ENCODE measurements at places on chromosomes 1 and 21.

- peaks cover 1% of the 10 kb centered on the region for H3K4me1 ChIP-seq
- no peaks in the 10 kb centered on the region for H3K27me3 ChIP-seq
- peaks cover 5% of the 10 kb centered on the region for H3K36me3 ChIP-seq
- no peak overlapping the region for H3K27ac ChIP-seq
- H3K4me3 ChIP-seq = no peak overlapping the region
These were observed 105.1 kb downstream of the PCBP3 start for GRCh38 chr21:45748593-45748992.

DNA sequence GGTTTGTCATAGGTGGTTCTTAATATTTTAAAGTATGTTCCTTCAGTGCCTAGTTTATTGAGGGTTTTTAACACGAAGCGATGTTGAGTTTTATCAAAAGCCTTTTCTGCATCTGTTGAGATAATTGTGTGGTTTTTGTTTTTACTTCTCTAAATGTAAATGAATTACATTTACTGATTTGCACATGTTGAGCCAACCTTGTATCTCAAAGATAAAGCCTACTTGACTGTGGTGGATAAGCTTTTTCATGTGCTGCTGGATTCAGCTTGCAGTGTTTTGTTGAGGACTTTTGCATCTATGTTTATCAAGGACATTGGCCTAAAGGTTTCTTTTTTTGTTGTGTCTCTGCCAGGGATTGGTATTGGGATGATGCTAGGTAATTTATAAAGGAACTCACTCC, 142.5 kb downstream of the PRDM2 start:
- peaks cover 25% of the 10 kb centered on the region for H3K27me3 ChIP-seq
- no peak overlapping the region for H3K27ac ChIP-seq
- no peak overlapping the region for H3K4me3 ChIP-seq
- H3K36me3 ChIP-seq = no peaks in the 10 kb centered on the region
- DNase-seq = no peak

GRCh38 chr1:86852289-86852688, 61.6 kb downstream of the SELENOF start:
- no peak overlapping the region for H3K27ac ChIP-seq
- no peaks in the 10 kb centered on the region for H3K4me1 ChIP-seq
- no peaks in the 10 kb centered on the region for H3K27me3 ChIP-seq
- no peaks in the 10 kb centered on the region for H3K36me3 ChIP-seq

DNA sequence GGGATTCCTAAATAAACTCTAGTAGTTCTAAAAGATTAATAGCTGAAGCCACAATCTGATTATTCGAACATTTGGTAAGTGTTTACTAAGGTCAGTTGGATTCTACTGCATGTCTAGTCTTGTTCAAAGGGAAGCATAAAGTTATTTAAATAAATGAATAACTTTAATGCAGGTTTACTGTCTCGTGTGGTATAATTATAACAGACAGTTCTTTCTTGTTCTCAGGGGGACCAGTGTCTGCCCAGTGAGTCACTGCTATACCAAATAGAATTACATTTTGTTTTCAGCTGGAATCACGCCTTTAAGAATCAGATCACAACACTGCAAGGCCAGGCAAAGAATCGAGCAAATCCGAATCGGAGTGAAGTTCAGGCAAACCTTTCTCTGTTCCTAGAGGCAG, 45.1 kb downstream of the SMG7 start:
- H3K4me3 ChIP-seq = no peak overlapping the region
- peaks cover 4% of the 10 kb centered on the region for H3K4me1 ChIP-seq
- DNase-seq = no peak
- no peak overlapping the region for H3K27ac ChIP-seq

DNA sequence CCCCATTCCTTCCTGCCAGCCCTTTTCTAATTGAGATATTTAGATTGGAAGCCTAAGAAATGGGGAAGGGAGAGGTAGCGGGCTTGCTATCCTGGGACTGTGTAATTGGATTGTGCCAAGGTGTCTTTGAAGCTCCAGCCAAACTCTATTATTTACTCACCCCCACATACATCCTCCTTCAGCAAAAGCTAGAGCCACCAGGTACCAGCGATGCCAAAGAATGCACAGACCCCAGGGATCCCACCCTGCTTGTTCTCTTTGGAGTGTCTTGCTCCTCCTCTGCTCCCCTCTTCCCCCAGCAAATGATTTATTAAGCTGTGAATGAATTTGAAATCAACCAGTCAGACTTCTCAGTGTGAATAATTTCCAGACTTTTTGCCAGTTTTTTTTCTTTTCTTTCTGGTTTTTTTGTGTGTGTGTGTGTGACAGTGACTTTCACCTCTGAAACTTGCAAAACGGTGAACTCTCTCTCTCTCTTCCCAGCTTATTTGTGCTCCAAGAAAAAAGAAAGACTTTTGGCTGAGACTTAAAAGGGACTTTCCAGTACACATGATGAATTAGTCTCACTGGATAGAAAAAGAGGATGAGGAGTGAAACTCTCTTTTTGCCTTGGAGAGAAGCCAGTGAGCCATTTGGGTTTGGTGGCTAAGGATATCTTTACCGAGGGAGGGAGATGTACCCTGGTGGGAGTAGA, 1.8 kb downstream of the VASH2 start:
- peaks cover 2% of the 10 kb centered on the region for H3K36me3 ChIP-seq
- H3K4me1 ChIP-seq = peaks cover 9% of the 10 kb centered on the region
- no peak for DNase-seq

DNA sequence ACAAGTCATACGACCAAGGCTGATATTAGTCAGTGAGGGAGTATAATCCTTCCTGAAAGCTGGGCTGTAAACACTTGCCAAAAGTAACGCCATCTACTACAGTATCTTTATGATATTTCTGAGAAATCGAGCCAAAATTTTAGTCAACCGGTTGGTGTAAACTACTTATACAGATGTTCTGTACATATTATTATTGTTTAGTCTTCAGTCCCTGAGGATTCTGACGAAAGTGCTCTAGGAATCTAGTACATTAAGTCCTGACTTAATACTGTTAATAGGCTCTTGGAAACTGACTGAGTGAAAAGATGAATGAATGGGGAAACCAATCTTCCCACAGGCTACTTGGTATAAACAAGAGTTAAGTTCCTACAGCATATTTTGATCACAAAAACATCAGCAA, 274.3 kb downstream of the USP25 start:
- no peak for DNase-seq
- H3K36me3 ChIP-seq = no peaks in the 10 kb centered on the region
- no peak overlapping the region for H3K4me3 ChIP-seq
- H3K4me1 ChIP-seq = no peaks in the 10 kb centered on the region

DNA sequence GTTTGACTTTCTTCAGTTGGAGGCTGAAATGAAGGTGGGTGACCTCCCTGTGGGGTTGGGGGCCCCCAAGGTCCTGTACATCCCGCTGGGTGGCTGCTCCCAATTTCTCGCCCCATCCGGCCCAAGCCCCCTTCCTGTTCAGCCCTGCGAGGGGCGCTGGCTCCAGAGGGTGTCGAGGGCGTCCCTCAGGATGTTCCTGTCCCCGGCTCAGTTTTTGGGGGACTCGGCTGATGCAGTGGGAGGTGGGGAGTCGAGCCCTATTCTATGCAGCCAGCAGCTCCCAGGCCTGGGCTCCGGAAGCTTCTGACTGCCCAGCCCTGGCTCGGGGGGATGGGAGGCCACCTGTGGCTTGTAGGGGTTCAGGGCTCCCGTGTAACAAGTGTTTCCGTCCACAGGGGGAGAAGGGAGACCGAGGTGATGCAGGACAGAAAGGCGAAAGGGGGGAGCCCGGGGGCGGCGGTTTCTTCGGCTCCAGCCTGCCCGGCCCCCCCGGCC, 38.2 kb downstream of the SLC19A1 start:
- no peaks in the 10 kb centered on the region for H3K27me3 ChIP-seq
- no peak overlapping the region for H3K27ac ChIP-seq
- peaks cover 3% of the 10 kb centered on the region for H3K36me3 ChIP-seq
- no peak overlapping the region for H3K4me3 ChIP-seq
- DNase-seq = no peak
- peaks cover 2% of the 10 kb centered on the region for H3K4me1 ChIP-seq

- no peaks in the 10 kb centered on the region for H3K4me1 ChIP-seq
- no peak for DNase-seq
- H3K27ac ChIP-seq = no peak overlapping the region
- H3K36me3 ChIP-seq = no peaks in the 10 kb centered on the region
- no peak overlapping the region for H3K4me3 ChIP-seq
- H3K27me3 ChIP-seq = peaks cover 9% of the 10 kb centered on the region
These were observed 33.4 kb upstream of the ARHGAP29 start for GRCh38 chr1:94270801-94271203.

DNA sequence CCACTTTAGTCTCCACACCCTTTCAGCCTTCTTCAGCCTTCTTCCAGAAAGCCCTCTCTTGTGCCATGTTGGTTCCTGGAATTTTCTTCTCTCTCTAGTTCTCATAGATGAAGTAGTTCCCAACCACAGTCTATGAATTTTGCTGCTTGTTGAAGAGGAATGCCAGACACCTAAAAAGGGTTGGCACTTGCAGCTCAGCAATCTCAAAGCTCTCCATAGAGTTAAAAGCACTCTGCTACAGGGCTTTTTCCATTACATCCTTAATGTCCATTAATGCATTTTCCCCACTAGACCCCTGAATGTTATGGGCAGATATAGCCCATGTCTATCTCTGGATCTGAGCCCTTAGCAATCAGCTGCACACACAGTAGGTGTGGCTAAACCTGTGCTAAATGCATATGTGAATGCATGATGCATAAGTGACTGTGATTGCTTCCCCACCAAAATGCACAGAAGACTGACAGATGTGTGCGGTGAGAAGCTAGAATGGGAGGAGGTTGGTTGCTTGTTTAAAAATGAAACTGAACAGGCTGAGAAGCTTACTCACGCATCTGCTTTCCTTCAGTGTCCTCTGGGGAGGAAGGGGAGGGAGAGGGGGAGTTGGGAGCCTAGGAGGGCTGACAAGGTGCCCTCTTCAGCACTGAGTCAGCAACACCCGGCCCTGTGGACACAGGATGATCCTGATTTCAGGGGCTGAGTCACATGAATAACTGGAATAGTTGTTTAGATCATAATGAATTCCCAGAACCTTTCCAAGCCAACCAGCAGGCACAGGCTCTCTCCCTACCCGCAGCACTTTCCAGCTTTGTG, 146.1 kb upstream of the FGGY start:
- no peak overlapping the region for H3K27ac ChIP-seq
- H3K4me3 ChIP-seq = no peak overlapping the region
- H3K36me3 ChIP-seq = no peaks in the 10 kb centered on the region
- no peaks in the 10 kb centered on the region for H3K27me3 ChIP-seq
- DNase-seq = no peak
- H3K4me1 ChIP-seq = peaks cover 19% of the 10 kb centered on the region

DNA sequence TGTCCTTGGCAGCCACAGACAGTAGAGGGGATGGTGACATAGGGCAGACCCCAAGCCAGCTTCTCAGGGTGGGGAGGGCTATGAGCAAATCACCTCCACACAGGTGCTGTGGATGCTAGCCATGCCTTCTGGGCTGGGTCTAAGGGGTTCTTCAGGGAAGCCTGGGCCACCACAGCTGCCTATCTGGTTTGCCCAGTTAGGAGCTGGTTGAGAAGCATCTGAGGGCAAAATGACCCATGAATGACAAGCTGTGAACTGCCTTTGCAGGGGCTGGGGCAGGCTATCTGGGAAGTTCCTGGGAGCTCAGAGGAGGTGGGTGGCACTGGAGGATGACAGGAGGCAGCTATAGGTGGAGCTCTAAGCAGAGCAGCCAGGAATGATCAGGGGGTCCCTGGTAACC, 10.1 kb upstream of the ARHGEF10L start:
- no peaks in the 10 kb centered on the region for H3K36me3 ChIP-seq
- DNase-seq = no peak
- H3K27ac ChIP-seq = no peak overlapping the region
- H3K4me1 ChIP-seq = no peaks in the 10 kb centered on the region
- peaks cover 11% of the 10 kb centered on the region for H3K27me3 ChIP-seq

GRCh38 chr1:116559304-116559761, 11.5 kb downstream of the CD58 start:
- H3K27ac ChIP-seq = peak overlapping the region; percentile 90
- H3K36me3 ChIP-seq = peaks cover 44% of the 10 kb centered on the region
- H3K4me1 ChIP-seq = peaks cover 89% of the 10 kb centered on the region
- peak overlapping the region; percentile 22 for H3K4me3 ChIP-seq
- H3K27me3 ChIP-seq = no peaks in the 10 kb centered on the region
- no peak for DNase-seq

DNA sequence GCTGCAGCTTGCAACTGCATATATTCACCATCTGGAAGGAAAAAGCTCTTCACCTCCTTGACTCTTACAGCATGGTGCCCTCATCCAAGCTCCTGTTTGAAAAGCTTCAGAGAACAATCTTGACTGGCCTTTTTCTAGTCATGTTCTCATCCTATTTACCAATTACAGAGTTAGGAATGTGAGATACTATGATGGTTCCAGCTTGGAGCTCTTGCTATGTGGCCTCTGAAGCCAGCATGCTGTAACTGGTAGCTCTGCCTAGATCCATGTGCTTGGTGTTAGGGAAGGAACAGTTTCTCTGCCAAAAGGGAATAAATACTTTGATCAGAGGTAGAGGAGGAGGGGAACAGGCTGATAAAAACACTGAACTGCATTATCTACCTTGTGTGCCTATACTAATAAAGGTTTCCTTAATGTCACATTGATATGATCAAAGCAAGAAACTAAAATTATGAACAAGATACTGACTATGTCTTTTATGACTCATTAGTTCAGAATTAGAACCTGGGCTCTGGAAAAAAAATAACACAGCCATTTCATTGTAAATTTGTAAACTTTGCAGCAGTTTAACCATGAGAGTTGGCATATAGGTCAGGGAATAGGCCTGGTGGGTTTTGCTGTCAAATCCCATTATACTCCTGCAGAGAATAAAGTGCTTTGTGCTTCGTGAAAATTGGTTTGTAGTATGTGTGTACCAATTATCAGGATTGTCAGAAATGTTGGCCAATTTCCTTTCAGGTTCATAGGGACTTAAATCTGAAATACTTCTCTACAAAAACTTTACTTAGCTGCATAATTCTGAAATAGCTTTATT, 92.7 kb downstream of the LEPR start:
- H3K27ac ChIP-seq = no peak overlapping the region
- H3K4me1 ChIP-seq = no peaks in the 10 kb centered on the region
- H3K4me3 ChIP-seq = no peak overlapping the region
- H3K27me3 ChIP-seq = no peaks in the 10 kb centered on the region

DNA sequence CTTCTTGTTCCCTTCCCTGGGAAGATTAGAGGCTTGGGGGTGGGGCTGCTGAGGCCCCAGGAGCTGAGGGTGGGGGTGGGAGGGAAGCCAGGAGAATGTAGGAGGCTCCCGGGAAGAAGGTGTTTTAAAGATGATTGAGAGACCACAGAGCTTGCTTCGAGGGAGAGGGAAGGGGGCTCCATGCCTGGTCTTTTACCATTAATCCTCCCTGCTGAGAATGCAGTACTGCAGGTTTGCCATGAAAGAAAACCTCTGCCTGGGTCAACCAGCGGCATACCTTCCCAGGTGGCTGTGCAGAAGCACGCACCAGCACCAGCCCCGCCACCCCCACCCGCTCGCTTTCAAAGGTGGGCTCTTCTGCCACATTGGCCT, 15.4 kb downstream of the ABCA4 start:
- no peak overlapping the region for H3K27ac ChIP-seq
- DNase-seq = no peak
- no peaks in the 10 kb centered on the region for H3K36me3 ChIP-seq
- no peak overlapping the region for H3K4me3 ChIP-seq
- H3K4me1 ChIP-seq = peaks cover 1% of the 10 kb centered on the region
